ENCODE measurements at places on chromosomes 11 and 22.

DNA sequence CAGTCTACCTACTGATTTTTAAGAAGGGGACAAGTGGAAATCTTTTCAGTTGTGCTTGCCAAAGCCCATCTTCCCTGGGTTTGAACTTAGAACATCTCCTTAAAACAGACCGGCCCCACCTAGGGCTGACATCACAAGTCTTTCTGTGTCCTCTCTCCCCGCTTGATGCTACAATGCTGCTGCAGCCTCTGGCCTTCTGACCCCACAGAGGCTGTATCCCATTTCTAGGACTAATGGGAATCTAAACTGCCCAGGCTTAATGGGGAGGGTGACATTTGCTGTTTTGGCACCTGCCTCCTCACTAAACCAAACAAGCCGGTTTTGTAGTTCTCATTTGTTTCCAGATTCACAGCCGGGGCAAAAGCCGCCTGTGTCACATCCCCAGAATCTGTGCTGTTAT lies 121.3 kb upstream of the CADM1 start:
- no peak for DNase-seq

GRCh38 chr11:75982309-75982708 lies 167.3 kb downstream of the UVRAG start:
- DNase-seq: no peak

- DNase-seq: peak; percentile 36
These were observed 25.4 kb upstream of the SORL1 start for GRCh38 chr11:121426476-121427399.

DNA sequence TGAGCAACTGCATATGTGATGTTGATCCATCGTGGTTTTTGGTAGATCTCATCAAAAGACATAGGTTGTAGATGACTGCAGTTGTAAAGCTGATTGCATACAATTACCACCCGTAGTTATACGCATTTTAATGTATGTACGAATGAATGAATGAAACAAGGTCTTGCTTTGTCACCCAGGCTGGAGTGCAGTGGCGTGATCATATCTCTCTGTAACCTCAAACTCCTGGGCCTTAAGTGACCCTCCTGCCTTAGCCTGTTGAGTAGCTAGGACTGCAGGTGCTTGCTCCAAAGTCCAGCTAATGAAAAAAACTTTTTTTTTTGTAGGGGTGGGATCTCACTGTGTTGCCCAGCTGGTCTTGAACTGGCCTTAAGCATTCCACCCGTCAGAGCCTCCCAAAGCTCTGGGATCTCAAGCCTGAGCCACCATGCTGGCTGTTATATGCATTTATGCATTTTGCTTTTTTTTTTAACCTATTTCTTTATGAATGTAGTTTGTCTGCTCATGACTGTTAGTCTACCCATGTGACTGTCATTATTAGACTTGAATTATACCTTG lies 53.5 kb downstream of the PPP6R3 start:
- no peak for DNase-seq

DNA sequence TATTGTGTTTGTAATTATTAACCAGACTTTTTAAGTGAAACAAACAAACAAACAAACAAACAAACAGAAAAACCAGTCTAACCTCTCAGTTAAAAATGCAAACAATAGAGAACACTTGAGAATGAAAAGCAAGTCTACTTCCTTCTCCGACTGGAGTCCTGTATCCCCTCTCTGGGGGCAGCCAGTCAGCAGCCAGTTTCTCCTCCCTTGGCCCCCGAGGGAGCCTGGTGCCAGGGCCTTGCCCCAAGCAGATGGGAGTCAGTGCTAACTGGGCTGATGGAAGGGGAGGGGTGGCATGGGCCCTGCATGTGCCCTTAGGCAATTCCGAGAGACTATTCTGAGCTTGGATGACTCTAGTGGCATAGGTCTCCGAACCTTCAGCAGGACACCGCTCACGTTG lies 137.2 kb downstream of the GRIK4 start:
- DNase-seq: no peak

All from activated effector memory CD4-positive, alpha-beta T cell treated with Interleukin-2 at 50 U/mL for 16 hours (primary cell).